Stimulated activated CD4-positive, alpha-beta T cell treated with anti-CD3 and anti-CD28 coated beads, Interleukin-12 subunit alpha, Interleukin-12 subunit beta, amount 100 ng/mL, for 4 hours (primary cell): ENCODE measurements at places on chromosomes 13 and 19.

DNA sequence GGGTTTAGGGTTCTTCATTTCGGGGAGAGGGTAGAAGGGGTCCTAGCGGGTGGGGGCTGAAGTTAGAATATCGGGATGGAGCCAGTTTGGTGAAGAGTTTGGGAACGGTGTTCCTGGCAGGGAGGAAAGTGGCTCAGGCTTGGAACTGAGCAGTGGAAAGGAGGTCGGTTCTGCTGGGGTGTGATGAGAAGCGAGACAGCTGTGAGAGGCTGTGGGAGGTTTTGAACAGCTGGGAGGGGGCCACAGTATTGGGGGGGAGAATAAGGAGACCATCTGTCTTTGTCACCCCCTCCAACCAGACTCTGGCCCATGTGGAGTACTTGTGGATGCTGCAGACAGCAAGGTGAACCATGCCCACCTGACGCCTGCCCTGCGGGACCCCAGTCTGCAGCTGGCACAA is 1.0 kb upstream of the TM6SF2 start:
- no peak for DNase-seq

DNA sequence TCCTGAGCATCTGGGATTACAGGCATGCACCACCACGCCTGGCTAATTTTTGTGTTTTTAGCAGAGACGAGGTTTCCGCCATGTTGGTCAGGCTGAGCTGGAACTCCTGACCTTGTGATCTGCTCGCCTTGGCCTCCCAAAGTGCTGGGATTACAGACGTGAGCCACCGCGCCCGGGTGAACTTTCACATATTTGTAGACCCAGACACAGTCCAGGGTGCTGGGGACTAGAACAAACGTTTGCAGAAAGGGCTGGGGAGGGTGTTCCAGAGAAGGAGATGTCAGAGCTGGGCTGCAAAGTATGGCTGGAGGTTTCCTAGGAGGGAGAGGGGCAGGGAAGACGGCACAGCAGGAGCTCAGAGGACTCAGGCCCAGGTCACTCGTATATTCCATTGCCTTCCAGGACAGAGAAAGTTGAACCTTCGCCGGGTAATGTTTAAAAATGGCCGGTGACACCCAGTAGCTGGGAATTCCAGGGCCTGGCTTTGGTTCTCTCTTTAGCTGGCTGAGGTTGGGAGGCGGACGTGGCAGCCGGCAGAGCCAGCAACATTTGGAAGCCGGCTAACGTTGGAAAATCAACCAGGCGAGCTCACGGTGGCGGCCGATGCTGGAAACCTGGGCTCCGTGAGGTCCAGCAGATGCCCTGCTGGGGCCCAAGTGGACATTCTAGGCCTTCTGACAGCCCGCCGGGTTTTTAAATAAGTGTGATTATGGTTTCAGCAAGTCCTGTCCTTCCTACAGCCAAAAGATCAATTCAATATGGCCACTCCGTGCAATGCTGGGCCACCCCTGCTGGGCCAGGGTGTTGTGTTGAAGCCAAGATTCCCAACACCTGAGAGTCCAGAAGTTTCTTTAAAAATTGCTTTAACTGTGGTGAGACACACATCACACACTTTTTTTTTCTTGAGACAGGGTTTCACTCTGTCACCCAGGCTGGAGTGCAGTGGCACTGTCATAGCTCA is 41.5 kb downstream of the NFIC start:
- no peak for DNase-seq

- DNase-seq = no peak
Observed at GRCh38 chr13:73075546-73075945, 16.7 kb downstream of the KLF5 start.

DNA sequence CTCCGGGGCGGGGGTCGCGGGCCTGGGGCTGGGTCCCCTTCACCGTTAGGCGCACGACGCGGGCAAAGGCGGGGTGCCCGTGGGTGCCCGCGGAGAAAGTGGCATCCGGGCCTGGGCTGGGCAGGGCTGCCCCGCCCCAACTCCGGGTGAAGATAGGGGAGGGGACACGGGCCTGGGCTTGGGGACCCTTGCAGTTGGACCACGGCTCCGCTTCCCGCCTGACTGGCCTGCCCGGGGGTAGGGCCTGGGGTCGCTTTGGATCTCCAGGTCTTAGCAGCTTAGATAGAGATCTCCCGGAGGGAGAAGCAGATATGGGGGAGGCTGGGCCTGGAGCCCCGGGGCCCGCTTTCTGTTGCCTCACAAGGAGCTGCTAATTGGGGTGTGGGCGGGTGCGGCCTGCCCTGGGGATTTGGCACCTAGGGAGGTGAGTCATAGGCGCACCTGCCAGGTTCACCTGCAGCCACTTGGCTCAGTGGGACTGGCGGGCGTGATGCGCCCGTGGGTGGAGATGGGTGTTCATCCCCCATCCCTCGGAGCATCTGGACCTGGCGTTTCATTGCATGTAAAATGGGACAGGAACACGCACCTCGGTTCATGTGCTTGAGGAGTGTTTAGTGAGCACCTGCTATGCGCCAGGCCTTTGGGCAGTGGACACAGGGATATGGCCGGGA is 585 bp downstream of the MAP1S start:
- DNase-seq = peak; percentile 44

GRCh38 chr19:51144482-51145045 is 2.5 kb downstream of the SIGLEC7 start:
- no peak for DNase-seq

GRCh38 chr19:39218230-39219007 is 14.4 kb upstream of the SYCN start:
- no peak for DNase-seq

- DNase-seq = no peak
Observed at GRCh38 chr13:111856571-111856970, 210.4 kb upstream of the SOX1 start.

DNA sequence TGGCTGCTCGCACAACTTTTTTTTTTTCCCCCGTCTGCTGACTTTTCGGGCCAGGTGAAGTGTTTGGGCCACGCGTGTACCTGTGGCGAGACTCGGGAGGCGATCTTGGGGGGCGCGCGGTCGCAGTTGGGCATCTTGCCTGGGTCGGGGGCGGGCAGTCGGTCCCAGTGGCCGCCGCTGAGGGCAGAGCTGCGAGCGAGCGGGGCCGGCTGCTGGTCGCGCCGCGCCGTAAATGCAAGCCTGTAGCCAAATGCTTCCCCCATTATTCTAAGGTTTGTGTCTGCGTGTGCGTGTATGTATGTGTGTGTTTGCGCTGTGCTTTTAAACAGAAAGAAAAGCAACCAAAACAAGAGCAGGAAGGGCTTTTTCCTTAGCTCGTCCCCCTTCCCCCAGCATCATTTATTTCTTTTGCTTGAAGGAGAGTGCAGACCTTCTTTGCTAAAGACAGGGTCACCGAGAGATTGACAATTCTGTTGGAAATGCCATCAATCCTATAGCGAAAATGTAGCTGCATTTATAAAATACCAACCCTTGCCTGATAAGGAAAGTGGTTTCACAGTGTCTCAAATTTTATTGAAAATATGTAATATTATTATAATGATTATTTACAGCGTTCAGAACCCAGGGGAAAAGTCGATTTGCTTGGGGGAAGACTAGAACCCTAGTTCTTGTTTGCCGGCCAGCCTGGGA is 143.2 kb upstream of the ZNF536 start:
- DNase-seq = no peak

DNA sequence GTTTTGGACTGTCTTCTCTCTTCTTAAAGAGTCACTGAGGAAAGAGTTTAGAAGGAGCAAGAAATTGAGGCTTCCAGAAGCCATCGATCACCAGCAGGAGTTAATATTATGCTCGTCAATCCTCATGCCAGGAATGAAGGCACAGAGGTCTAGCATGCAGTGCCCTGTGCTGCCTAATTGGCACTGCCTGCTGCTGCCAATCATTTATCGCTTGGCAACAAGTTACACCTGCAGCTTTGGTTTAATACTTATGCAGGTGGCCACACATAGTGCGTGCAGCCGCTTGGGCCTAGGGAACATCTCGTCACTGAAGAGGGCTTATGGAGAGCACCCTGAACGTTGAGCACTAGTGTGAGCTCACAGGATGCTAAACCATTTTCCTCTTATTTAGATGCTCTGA is 2.7 kb upstream of the SOX1 start:
- DNase-seq = no peak

- no peak for DNase-seq
Observed at GRCh38 chr19:15974856-15975255, 26.0 kb downstream of the OR10H4 start.

- DNase-seq = no peak
Observed at GRCh38 chr13:109698779-109699178, 87.6 kb downstream of the IRS2 start.

GRCh38 chr13:101930331-101930730 is 471.5 kb downstream of the FGF14 start:
- DNase-seq = no peak

GRCh38 chr13:33213024-33213768 is 72.4 kb downstream of the STARD13 start:
- DNase-seq = no peak

DNA sequence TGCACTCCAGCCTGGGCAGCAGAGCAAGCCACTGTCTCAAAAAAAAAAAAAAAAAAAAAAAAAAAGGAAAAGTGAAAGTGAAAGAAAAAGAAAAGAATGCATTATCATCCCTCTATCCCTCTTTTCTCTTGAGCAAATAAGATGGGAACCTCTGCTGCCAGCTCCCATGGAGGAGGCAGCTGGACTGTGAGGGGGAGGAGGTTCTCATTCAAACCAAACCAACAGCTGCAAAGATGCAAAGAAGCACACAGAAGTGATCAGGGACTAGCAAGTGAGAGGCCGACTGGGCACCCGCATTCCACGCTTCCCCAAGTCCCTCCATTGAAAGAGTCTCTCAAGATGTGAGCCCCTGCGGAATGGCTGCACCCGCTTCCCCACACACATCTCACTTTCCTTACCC is 63.5 kb downstream of the TSHZ3 start:
- no peak for DNase-seq

GRCh38 chr13:78401873-78402707 is 201.3 kb downstream of the POU4F1 start:
- no peak for DNase-seq

DNA sequence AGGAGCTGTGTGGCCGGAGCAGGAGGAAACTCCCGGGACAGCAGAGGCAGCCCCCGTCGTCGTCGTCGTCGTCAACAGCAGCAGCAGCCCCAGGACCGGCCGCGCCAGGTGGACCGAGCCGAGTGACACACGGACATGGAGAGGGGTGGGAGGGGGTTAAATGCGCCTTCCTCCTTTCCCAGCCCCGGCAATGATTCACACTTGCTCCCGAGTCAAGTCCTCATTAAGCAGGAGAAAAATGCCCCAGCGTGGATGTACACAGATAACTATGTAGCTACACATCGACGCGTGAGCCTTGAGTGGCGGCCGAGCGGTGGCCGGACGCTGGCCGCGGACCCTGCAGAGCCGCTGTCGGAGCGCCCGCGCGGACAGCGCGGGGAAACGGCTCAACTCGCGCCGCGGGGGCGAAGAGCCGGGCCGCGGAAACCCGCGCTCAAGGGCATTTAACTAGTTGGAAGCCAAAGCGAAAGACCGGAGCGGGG is 645 bp downstream of the UBL3 start:
- DNase-seq = peak; percentile 19

DNA sequence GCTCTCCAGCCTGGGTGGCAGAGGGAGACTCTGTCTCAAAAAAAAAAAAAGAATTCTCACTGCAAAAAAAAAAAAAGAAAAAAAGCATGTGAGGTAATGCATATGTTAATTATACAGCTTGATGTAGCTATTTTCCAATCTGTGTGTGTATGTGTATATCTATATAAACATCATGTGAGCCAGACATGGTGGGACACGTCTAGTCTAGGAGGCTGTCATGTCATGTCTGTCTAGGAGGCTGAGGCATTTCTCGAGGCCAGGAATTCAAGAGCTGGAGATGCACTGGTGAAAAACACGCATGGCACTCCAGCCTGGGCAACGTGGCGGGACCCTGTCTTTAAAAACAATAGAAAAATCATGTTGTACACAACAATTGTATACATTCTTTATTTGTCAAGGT is 6.9 kb upstream of the SBK3 start:
- no peak for DNase-seq
